ENCODE measurements at places on chromosomes 3 and 15.

DNA sequence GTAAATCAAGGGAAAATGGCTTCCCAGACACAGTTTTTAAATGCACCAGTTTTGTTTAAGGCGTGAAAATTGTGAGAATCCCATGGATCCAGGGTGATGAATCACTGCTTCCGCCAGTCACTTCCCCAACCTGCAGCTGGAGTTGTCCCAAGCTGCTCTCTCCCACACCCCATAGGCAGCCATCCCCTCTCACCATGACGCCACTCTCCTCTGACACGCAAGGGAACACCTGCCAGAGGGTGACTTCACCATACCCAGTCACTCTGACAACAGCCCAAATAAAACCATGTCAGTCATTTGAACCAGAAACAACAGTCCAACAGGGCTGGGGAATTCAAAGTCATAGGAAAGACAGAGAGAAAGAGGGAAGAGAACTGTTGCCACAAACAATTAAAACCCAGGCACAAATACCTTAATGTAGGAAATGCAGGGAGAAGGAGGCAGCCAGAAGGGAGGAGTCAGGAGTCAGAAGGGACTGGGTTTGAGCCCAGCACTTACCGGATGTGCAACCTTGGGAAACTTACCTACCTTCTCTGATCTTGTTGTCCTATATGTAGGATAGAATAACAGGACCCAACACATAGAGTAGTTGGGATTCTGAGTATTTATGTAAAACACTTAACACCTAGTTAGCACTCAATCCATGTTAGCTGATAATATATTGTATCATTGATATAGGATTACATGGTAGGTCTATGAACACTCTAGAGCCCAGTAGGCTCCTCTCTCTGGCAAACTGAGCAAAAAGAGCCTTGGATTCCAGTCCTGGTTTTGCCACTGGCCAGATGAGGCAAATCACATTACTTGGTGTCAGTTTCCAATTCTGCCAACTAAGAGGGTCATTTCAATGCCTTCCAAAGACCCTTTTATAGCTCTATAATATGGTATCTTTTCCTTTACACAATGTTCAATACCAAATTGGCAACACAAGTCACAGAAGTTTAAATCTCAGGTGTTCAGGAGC, 326.3 kb upstream of the ICE2 start:
- DNase-seq, result no peak

GRCh38 chr15:66124651-66125050, 128.9 kb downstream of the MEGF11 start:
- no peak for DNase-seq

DNA sequence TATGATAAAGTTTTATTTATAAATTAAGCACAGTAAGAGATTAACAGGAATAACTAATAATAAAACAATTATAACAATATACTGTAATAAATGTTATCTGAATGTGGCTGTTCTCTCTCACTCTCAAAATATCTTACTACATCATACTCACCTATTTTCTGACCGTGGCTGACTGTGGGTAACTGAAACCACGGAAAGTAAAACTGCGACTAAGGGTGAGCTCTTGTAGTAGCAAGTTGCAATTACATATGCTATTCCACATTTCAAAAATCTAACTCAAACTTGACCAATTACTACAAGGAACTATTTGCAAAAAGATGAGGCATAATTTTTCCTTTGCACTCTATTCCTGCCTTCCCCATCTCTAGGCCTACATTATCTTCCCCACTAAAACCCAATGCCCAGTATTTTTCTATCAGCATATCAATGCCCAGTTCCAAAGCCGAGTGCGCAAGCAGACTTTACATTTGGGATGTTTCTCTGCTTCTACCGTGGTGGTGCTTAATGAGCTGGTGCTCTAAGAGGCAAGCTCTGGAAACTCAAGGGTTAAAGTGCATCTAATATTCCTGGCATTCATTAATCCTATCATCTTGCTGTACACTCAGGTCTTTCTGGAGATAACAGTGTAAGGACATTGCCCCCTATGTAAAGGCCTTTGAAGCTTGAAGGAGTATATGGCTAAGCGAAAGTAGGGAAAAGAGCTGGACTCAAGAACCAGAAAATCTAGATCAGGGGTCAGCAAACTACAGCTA, 6.7 kb downstream of the PCYT1A start:
- no peak for DNase-seq

- DNase-seq, result no peak
These were observed 55.4 kb downstream of the ITGA11 start for GRCh38 chr15:68376447-68377060.

GRCh38 chr3:191136347-191136746, 62.7 kb upstream of the OSTN start:
- no peak for DNase-seq

- DNase-seq, result no peak
These were observed 137.6 kb upstream of the TOPAZ1 start for GRCh38 chr3:44104043-44104442.

GRCh38 chr3:22115581-22115980, 364.6 kb upstream of the ZNF385D start:
- DNase-seq, result no peak

GRCh38 chr15:72168131-72168807, 29.3 kb downstream of the GRAMD2A start:
- no peak for DNase-seq

DNA sequence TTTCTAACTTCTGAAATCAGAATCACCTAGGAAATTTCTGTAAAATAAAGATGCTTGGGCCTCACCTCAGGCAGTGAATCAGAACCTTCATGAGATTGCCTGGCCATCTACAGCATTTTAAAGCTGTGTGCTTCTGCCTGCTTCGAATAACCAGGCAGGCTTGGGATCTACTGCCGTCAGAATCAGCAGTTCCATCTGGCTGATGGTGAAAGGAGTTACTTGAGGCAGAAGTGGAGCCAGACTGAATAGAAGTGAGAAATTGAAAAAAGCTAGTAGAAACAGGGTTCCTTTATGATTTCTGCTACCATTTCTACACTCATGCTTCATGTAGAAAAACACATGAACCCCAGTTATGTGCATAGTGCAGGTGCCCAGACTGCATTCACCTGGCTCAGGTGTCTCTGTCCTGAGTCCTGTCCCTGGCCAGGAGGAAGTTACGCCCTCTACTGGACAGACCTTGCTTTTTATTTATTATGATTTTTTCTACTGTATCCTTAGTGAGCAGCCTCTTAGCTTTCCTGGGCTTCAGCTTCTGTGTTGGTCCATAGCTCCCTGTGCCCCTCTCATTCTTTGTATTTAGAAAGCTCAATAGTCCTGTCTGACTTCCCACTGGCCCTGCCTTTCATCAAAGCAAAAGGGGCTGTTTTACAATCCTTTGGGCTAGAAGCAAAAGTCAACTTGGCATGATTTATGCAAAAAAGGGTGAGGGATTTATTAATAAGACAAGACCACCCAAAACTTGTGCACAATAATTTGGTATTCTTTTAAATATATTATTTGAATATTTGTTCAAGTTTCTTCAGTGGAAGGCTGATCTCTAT, 200.8 kb upstream of the GOLGA6L4 start:
- DNase-seq, result no peak

DNA sequence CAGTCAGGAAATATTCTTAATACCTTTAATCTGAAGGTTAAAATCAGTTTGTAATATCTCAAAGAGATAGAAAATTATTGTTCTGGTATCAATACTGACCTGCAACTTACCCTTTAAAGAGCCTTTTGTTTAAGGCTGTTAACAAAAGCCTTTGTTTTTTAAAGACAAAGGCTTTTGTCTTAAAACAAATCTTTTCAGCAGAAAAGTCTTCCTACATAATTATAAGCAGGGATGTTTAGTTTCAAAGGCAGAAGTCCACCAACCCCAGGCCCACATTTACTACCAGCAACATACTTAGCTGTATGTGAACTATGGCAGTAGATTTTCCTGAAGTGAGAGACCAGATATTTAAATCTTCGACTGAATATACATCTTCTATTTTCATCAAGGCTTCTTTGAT, 36.2 kb downstream of the SLC30A4 start:
- DNase-seq, result no peak

All from stimulated activated CD8-positive, alpha-beta memory T cell treated with anti-CD3 and anti-CD28 coated beads, Interleukin-4, amount 100 ng/mL, for 24 hours (primary cell).